Activated T-cell treated with anti-CD3 and anti-CD28 coated beads for 1 hour (primary cell): ENCODE measurements at places on chromosomes 4 and X.

DNA sequence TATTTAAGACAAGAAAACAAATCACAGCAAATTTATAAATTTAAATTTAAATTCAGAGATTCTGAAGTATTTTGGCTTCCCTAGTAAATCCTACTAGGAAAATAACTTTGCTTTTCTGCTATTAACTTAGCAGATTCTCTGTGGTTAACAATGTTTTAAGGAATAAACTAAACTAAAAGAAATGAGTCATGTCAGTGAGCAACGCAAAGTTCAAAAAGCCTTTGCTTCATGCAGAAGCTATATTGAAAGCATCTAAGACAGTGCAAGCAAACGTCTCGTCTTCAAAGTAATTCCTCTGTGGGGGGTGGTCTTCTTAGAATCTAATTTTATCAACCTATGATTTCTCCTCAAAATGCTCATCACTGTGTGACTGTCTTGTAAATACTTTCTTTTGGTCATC lies 30.1 kb downstream of the GABRB1 start:
- no peak for DNase-seq

GRCh38 chr4:141804836-141805235 lies 168.5 kb downstream of the IL15 start:
- no peak for DNase-seq

GRCh38 chr4:118888666-118889311 lies at the start of gene SYNPO2:
TSS of gene SYNPO2 (plus strand) at chr4:118888854. CDS start at chr4:118889037, 183 bp downstream.
- DNase-seq = no peak

DNA sequence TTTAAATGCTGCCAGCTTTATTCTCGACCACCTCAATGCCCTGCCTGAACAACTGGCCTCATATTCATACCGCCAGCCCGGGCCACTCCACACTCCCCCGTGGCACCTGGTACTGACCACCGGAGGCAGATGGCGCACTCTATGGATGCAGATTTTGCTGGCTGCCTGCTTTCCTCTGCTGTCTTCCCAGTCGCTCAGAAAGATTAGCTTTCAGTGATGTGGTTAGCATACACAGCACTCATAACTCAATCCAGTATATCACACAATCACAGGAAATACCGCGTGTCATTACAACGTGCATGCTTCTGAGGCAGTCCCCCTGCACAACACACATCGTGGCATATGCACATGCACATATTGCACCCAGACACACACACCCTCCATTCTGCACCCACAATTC lies 147.2 kb upstream of the BCOR start:
- no peak for DNase-seq

GRCh38 chrX:68684291-68684918 lies 36.9 kb downstream of the STARD8 start:
- DNase-seq = no peak

- DNase-seq = no peak
Observed at GRCh38 chr4:118586357-118586790, 98.8 kb upstream of the METTL14 start.

- DNase-seq = no peak
Observed at GRCh38 chr4:152408514-152409327, 127.2 kb downstream of the FBXW7 start.

DNA sequence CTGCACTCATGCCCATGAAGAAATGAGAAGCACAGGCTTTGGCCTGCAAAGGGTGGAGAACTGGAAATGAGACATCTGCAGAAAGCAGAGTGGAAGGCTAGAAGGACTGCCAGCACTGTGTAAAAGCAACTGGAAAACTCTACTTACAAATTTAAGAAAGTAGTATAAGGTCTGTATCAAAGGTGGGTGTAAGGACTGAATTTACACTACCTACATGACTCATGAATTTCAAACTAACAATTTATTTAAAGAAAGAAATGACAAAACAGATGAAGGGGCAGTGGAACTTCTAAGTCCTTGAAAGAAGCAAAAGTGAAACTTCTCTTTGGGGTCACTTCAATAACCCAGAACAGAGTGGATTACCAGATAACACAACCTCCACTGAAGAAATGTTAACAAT lies 71.2 kb downstream of the SLC10A7 start:
- DNase-seq = no peak

DNA sequence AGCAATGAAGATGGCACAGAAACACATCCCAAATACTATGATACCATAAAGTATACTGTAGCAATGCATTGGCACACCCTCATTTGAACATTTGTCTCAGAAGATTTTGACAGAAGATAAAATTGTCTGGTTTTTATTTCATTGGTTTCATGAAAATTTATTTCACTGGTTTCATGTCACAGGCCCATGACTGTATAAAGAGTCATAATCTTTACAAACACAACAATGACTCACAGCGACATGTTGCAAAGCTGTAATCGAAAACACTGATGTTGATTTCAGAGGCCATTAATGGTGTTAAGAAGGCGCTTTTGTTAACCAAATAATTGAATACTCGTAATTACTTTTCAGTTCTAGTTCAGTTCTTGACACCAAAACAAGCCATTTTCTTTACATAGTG lies 8.1 kb upstream of the DTHD1 start:
- no peak for DNase-seq

- no peak for DNase-seq
Observed at GRCh38 chr4:53653484-53654053, 62.3 kb upstream of the LNX1 start.

DNA sequence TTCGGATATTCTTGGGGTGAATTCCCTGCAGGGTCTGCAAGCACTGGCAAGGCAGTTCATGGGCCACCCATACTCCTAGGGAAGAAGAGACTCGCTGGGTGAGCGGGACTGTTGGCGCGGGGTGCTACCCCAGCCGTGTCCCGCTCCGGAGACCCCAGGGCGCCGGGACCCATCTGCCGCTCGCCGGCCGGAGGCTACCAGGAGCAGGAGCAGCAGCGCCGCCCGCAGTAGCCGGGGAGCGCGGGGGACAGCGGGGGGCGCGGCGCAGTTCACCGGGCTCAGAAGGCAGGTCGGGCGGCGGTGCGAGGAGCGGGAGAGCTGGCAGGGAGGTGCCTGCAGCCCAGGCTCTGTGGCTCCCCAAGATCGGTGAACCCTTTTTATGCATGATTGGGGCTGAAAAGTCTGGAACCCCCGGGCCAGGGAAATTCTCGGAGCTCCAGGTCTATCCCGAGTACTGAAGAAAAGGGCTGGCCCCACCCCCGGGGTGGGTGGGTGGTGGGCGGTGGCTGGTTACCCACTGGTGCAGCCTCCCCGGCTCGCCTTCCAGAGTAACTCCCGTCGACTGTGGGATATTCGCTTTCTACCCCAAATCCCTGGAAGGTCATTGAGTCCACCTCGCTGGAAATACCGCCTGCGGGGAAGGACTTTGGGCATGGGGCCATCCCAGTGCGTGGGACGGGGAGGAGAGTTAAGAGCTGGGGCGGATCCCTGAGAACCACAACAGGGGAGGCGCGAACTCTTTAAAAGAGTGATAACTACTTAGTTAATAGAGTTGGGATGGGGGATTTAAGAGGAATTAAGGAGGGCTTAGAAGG lies 37.6 kb downstream of the PF4 start:
- DNase-seq = no peak

GRCh38 chr4:141158219-141158618 lies 24.9 kb upstream of the RNF150 start:
- no peak for DNase-seq

DNA sequence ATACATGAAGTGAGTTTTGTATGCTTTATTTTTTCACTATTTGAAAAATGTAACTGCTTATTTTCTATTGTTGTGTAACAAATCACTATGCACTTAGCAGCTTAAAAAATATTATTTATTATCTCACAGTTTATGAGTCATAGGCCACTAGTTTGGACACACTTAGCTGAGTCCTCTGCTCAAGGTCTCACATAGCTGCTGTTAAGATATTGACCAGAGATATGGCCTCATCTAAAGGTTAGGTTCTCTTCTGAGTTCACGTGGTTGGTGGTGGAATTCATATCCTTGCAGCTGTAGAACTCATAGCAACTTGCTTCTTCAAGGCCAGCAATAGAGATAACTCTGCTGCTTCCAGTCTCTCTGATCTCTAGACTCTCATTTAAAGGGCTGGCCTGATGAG lies 534.4 kb downstream of the SPRY1 start:
- DNase-seq = no peak

DNA sequence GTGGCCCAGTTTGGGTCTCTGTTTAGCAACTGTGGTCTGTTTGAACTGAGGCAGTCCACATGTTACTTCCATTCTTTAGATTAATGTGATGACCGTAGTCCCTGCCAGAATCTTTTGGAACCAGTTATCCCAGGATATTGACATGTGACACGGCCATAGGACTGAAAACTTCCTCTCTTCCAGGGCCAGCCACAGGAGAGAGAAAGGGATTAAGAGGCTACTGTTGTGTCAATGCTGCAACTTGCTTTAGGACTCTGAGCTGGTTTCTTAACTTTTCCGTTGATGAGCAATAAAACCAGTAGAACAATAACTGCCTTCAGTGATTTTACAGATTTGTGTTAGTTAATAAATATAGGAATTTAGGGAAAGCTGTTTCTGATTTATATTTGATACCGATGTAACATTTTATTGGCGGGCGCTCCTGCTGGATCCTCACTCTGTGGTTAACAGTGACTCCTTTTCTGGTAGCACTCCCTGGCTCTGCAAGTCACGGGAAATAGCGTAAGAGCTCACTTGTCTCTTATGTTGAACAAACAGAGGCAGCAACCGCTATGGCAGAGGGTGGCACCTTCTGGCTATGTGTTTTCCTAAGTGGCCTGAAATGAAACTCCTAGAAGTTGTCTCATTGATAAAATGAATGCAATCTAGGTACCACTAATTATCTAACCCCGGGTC lies 2.5 kb downstream of the TENM3 start:
- no peak for DNase-seq

GRCh38 chr4:104206784-104207183 lies 287.9 kb downstream of the CXXC4 start:
- no peak for DNase-seq

DNA sequence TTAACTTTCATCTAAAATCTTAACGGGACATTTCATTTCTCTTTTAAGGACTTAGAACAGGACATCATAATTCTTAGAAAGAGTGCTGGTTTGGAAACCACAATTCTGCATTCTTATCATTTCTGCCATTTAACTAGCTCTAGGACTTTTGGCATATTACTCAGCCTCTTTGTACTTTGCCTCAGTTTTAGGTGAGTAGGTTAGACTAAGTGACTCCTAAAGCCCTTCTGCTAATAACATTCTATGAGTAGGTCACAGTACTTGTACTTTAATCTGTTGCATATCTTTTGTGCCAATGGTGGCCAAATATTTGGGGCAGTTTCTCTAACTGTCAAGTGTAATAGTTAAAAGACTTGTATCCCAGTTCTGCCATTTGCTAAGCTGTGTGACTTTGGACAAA lies 115.4 kb upstream of the NUDT6 start:
- DNase-seq = no peak

GRCh38 chr4:3114377-3114776 lies 39.9 kb downstream of the HTT start:
- DNase-seq = no peak

DNA sequence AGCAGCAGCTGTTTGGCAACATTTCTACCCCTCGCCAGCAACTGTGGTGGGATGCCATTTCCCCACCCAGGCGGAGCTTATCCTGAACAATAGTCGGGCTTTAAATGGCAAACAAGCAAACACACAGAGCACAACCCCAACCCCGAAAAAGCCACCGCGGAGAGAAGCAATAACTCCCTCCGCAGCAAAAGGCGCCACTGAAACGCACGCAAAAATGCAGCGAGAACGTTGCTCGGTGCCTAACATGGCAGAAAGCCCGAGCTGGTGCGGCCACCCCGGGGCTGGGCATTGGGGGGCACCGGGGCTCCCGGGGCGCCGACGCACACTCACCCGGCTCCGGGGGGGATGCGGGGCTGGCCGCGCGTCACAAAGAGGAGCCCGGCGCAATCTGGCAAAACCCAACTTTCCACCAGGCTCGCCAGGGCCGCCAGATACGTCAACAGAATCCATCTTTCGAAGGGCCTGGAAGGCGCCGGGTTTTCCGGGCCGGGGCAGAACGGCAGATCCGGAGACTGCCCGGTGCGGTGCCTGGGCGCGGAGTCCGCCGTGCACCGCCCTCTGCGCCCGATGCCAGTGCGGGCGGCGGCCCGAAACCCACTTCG lies 818 bp downstream of the RAI2 start:
- DNase-seq = no peak

- no peak for DNase-seq
Observed at GRCh38 chr4:66564901-66565651, 894.8 kb upstream of the EPHA5 start.

GRCh38 chr4:134687646-134688628 lies 486.3 kb upstream of the PABPC4L start:
- no peak for DNase-seq

DNA sequence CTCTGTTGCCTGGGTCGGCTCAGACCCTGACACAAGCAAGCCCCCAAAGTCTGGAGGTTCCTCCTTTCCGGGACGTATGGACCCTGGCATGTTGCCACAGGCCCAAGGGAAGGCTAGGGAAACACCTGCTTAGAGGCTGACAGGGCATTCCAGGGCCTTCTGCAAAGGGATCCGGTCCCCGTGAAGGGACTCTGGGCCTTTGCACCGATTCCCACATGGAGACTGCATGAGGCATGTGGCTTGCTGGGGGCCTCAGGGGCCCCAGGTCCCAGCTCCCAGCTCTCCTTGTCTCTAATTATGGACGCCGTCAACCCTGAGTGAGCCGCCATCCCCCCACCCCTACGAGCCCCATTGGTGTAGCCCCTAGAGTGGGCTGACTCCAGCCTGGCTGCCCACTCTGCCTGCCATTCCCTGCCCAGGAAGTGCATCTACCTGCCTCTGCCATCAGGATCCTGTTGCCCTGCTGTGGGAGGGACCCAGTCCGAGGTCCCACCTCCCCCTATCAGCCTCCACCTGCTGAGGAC lies 4.2 kb upstream of the RGS12 start:
- no peak for DNase-seq

DNA sequence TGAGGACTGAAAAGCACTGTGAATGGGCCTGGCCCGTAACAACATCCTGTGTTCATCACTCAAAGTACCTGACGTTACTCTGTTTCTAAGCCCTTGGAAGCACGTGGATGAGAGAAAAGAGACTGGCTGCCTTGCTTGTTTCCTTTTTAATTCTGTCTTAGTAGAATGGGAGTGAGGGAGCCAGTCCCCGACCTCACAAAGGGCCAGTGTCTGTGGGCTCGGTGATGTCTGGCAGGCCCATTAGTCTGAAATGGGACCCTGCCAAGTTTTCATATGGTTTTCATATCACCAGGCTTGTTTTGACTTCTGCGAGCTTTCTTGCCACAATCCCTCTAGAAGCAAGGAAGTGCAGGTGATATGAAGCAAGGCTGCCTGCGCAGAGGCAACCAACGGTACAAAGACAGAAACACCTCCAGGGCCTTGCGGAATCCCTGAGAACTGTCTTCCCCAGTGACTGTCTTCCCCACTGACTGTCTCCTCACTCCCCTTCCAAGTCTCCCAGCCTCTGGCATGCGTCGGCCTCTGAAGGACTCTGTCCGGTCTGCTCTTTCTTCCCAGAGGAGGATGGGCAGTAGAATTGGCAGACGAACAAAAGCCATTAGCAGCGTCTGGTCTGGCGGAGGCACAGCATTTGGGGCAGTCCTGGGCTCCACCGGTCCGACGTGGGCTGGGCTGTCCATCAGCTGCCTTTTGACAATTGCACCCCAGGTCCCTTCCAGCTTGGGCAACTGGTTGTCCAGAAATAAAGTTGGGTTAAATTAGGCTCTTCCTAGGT lies 20.2 kb upstream of the RASL11B start:
- no peak for DNase-seq

- DNase-seq = no peak
Observed at GRCh38 chr4:14335872-14336271, 666.4 kb upstream of the CPEB2 start.
